Umbilical cord (tissue), 2 donors: ENCODE measurements at places on chromosomes 12 and 14.

DNA sequence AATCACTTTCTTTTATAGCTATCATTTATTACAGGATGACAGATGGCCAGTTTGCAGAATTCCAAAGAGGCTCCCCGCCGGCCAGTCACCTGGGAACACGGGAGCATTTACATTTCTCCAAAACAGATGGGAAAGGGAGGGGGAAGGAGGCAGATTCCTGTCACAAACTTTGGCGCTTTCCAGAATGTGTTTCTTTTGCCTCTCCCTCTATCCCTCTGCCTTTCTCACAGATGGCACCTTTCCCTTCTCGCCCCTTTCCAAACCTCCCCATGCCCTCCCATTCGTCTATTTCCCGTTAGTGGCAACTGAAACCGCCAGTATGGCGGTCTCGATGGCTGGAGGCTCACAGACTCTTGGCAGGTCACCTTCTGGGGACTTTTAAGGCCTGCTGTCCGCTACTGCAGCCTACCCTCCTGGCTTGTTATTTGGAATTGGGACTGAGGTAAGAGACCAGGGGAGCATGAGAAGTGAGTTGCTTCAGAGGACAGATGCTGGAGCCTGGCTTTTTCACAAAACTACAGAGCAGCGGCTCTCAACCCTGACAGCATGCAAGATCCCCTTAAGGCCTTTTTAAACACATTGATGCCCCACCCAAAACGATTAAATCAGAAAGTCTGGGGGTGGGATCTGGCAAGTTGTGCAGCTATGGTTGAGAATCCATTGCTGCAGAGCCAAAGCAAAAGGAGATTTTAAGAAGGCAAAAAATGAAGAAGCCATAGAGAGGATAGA lies 161.5 kb upstream of the VASH1 start:
- no peak for DNase-seq

DNA sequence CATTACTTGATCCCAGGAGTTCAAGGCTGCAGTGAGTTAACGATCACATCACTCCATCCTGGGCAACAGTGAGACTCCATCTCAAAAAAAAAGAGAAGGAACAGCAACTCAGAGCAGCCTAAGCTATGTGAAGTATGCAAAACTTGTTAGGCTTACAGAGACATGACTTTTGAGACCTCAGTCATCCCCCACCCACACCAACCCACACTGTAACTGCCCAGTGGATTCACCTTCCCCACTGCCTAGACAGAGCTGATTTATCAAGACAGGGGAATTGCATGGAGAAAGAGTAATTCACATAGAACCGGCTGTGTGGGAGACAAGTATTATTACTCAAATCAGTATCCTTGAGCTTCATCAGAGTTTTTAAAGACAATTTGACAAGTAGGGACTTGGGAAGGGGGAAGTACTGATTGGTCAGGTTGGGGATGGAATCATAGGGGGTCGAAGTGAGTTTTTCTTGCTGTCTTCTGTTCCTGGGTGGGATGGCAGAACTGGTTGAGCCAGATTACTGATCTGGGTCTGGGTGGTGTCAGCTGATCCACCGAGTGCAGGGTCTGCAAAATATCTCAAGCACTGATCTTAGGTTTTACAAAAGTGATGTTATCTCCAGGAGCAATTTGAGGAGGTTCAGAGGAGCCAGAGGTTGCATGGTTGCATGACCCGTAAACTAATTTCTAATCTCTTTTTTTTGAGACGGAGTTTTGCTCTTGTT lies 6.2 kb upstream of the WDR89 start:
- DNase-seq: peak; percentile 35

GRCh38 chr12:53073881-53074280 lies 5.3 kb downstream of the SPRYD3 start:
- DNase-seq: no peak

DNA sequence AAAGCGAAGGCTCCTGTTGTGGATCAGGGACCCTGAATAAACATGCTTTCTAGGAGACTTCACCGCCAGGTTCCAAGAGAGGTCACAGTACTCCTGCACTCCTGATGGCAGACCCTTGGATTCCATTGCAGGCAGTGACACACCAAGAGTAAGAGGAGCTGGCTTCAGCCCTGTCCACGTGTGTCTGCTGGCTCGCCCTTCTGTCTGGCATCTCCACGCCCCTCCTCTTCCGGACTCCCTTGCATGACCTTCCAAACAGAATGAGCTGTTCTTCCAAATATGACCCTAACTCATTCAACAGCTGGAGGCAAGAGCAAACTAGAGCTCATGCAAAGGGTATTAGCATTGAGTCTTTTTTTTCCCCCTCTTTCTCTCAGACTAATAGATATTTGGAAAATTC lies 233.0 kb upstream of the PLEKHG7 start:
- no peak for DNase-seq

DNA sequence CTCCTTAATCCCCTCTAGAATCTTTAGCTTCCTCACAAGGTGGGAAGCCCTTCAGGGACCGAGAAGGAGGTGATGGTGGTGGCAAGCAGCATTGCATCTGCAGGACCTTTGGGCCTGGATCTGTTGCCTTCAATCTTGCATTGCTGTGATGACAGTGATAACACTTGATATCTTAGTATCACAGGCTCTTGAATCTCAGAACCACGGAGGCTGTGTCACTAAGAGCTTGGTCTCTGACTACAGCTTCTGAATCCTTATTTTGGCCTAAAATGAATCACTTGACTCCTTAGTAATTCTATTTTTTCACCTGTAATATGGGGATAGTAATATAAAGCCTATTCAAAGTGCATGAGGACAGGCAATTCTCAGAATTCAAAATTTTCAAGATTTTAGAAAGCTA lies 8.9 kb upstream of the AMN1 start:
- DNase-seq: no peak

GRCh38 chr12:105419606-105420005 lies 89.1 kb downstream of the C12orf75 start:
- no peak for DNase-seq

GRCh38 chr14:91158091-91158790 lies 44.4 kb downstream of the DGLUCY start:
- DNase-seq: peak; percentile 26

- no peak for DNase-seq
Observed at GRCh38 chr12:1811281-1811947, 9.0 kb upstream of the LRTM2 start.

- no peak for DNase-seq
Observed at GRCh38 chr14:73896521-73896920, 9.9 kb downstream of the ZNF410 start.

DNA sequence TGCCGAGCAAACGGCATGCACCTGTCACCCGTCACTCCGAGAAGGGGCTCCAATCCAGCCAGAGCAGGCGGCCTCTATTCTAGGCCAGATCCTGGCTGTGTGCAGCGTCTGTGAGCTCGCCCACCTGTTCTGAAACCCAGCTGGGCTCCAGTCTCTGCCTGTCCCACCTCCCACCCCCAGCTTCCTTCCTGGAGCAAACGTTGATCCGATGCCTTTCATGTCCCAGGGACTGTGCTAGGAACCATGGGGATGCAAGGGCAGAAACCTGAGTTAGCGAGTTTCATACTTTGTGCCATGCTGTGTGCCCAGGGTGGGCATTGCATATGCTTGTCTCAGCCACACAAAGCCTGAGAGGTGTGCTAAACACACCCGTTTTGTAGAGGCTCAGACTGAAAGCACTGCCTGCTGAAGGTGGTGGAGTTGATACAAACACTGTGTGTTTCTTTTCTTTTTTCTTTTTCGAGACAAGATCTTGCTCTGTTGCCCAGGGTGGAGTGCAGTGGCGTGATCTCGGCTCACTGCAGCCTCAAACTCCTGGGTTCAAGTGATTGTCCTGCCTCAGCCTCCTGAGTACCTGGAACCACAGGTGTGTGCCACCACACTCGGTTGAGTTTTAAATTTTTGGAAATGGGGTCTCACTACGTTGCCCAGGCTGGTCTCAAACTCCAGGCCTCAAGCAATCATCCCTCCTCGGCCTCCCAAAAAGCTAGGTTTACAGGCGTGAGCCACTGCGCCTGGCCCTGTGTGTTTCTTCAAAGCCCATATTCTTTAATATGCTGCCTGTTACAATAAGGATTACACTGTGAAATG lies 84.1 kb upstream of the MED13L start:
- DNase-seq: no peak
